ENCODE measurements at places on chromosomes 7 and 10.

- no peak for DNase-seq
Measured at GRCh38 chr10:101511938-101512337, 76.1 kb downstream of the POLL start.

DNA sequence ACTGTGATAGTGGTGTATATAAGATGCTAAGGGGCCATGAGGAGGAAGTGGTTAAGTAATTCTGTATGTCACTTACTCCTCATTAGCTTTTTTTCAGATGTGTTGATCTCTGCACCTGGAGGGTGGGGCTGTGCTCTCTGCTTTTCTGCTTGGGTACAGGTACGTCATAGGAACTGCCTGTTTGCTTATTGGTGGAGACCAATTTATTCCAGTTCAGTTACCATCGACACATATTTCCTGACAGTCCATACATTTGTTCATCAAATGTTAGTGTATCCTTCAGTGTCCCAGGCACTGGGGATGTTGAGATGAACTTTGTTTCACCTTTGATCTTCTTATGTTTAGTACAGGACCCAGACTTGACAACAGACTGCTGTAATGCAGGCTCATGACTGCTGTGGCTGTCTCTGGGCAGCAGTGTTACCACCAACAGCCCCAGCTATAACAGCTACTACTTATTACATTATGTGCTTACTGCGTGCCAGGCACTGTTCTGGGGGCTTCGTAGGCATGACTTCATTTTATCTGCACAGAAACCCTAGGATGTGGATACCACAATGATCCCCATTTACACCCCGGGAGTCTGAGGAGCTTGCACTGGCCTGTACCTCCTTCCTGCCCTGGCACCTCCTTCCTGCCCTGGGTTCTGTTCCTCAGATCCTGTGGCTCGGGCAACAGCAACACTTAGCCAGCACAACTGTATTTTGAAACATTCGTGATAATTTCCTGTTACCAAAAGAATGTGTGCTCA is 87.4 kb downstream of the BUB3 start:
- peak; percentile 81 for DNase-seq

DNA sequence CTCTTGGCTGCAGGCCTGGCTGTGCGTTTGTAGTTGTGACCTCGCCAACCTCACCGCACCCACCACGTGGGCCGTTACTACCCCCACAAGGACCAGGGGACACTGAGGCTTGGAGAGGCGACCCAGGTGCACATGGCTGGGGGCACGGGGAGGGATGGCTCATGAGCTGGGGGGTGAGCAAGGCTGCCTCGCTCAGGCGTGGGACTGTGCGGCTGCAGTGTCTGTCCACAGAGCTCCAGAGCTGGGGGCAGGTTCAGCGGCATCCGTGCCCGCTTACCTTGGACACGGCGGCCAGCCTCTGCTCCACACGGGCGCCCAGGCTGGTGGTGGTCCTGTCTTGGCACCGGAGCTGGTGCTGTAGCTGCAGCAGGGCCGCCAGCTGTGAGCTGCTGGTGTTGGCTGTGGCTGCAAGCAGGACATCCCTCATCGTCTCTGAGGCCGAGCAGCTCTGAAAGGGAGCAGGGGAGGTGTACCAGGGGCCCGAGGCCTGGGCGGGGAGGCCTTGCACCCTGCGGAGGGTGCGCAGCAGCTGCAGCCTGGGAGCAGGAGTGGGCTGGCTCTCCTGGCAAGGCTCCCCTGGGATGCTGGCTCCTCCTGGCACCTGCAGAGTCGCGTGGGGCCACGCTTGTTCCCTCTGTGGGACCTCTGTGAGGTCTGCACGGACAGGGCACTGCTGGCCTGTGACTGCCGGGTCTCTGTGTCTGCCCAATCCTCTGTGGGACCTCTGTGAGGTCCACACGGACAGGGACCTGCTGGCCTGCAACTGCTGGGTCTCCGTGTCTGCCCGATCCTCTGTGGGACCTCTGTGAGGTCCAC is 60.0 kb upstream of the NKX6-2 start:
- DNase-seq, result no peak

DNA sequence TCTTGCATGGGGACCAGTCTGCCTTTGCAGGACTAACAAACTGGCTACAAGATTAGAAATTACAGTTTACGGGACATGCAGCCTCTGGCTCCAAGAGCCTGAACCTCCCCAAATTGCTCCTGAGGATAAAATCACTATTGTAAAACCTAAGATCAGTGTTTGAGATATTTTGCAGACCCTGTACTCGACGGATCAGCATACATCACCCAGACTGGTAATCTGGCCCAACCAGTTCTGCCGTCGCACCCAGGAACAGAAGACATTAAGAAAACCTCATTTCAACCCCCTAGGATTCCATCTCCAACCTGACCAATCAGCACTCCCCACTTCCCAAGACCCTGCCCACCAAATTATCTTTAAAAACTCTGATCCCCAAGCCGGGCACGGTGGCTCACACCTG is 27.1 kb upstream of the DNMBP start:
- DNase-seq, result no peak

DNA sequence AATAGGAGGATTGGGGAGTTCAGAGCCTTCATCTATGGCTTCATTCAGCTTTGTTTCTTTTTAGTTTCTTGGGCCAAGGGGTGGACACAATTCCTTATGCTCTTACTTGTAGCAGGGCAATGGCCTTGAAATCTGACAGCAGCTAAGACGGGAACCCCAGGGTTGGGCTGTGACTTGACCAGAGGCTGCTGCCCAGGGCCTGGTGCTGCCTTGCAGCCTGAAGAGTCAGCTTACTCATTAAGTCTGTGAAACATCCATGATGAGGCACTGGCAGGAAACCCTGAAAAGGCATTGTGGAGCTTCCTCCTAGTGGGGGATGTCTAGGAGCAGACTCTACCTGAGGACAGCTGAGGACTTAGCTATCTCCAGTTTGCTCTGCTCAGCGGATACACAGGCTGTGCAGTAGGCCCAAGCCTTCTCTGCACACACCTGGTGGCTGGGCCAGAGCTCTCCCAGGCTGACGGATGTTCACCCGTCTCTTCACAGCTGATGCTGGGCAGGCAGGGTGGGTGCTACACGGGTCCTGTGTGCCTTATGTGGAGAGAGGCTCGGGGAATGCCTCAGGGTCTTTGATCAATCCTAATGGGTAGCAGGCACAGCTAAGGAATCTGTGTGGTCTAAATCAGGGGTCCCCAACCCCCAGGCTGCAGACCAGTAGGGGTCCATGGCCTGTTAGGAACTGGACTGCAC is 17.8 kb downstream of the CXCL12 start:
- no peak for DNase-seq

- no peak for DNase-seq
Measured at GRCh38 chr7:10257438-10257837, 716.2 kb upstream of the PHF14 start.

DNA sequence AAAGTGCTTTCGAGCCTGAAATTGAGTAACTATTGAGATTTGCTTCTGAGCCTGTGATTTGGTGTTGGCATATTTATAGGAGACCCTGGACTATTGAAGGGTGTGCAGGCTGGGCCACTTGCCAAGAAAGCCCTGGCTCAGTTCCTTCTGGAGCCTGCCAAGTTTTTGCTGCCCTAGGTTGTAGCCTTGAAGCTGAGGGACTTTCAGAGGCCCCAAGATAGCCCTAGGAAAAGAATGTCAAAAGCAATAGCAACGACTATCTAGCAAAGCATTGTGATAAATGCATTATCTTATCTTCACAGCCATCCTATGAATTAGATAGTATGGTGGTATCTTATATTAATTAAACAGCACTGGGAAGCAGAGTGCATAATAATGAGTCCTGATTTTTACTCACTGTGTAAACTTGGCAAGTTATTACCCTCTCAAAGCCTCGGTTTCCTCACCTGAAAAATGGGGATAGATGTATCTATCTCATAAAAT is 473.7 kb upstream of the PODXL start:
- no peak for DNase-seq

DNA sequence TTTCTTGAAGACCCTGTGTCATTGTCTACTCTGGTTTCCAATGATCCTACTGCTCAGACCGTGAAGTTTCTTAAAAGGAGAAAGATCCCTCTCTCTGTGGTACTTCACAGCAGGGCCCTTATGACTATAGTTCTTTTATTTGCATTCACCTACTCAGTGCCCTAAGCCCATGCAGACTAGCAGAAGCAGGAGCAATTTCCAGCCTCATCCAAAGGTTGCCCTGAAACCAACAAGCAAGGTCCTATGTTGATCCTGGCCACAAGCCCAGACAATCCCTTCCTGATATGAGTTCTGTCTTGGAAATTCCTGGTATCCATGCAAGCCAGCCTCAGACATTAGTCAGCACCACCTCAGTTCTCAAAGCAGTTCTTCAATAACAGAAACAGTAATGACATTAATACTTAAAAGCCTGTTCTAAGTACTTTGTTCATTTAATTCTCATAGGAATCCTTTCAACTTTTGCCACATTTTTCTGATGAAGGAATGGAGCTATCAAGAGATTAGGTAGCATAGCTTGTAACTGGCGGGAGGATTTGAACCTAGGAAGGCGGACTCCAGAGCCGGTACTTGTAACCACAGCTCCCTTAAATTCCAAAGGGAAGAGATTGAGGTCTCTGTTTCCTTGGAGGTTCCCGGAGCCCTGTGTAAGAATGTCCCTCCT is 58.1 kb upstream of the ST8SIA6 start:
- DNase-seq, result no peak

GRCh38 chr7:105800442-105800841 is 76.0 kb downstream of the ATXN7L1 start:
- DNase-seq, result no peak

DNA sequence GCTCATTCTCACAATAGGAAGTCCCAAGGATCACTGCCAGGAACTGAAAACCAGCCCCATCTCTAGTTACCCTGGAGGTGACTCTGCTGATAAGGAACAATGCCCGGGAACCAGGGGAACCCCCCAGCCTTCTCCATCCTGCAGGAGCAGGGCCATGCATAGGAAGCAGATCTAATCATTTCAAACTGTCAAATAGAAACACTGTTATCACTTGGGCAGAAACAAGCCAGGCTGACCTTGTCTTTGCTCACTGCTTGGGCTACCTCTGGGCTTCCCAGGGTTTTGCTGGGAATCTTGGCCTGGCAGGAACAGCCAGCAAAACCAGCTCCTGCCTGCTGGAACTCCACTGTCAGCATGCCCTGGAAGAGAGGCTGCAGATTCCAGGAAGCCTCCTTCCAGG is 114.1 kb downstream of the RNF216 start:
- no peak for DNase-seq

GRCh38 chr10:28089467-28089866 is 90.6 kb upstream of the ODAD2 start:
- no peak for DNase-seq

GRCh38 chr10:103789771-103790201 is 65.6 kb downstream of the SH3PXD2A start:
- DNase-seq, result no peak

DNA sequence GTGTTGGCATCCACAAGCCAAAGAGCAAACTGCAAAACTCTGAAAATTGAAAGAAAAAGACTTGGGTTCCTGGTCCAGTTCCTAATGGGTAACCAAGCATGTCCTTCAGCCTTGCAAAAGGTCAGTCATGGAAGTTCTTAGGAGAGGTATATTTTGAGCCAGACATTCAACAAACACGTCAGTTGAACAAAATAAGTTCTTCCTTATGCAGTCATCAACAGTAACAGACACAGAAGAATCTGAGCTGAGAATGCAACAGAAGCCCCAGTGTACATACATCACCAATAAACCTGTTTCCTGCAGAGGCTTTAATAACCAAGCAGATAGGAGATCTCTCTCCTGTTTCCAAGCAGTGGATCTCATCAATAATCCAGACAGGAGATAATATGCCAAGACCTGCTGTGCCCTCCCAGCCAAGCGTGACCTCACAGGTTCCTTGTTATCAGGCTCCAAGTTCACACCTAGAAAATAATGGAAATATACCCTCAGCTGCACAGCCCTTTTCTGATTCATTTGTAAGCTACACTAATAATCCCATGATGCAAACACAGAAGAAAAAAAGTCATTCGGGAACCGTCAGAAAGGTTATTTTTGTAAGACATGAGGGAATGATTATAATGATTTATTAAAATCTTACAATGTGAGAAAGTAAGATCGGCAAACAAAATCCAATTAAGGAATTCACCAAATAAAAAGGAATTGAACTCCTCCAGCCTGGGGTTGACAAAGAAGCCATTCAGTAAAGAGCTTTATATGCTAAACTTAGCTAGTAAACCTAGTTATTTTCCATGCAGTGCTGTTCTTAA is 90.7 kb downstream of the DGKI start:
- DNase-seq, result no peak

DNA sequence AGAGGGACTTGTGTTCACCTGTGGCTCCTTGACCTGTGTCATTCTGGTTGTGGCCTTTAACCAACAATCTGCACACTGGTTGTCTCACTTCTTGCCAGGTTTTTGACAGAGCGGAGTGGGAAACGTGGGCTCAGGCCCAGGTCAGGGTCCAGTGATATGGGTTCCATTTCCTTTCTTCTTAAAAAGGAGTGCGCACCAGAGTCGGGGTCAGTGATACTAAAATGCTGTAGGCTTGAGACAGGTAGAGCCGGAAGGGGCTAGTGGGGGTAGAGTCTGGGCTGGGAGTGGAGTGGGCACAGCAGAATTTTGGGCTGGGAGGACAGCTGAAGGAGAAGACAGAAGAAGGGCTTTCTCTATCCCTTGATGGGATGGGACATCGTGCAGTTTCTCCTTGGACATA is 61.2 kb downstream of the SH2D4B start:
- no peak for DNase-seq

- no peak for DNase-seq
Measured at GRCh38 chr7:24498439-24498838, 74.8 kb upstream of the PALS2 start.

GRCh38 chr7:128094686-128095085 is 63.4 kb upstream of the LRRC4 start:
- no peak for DNase-seq

DNA sequence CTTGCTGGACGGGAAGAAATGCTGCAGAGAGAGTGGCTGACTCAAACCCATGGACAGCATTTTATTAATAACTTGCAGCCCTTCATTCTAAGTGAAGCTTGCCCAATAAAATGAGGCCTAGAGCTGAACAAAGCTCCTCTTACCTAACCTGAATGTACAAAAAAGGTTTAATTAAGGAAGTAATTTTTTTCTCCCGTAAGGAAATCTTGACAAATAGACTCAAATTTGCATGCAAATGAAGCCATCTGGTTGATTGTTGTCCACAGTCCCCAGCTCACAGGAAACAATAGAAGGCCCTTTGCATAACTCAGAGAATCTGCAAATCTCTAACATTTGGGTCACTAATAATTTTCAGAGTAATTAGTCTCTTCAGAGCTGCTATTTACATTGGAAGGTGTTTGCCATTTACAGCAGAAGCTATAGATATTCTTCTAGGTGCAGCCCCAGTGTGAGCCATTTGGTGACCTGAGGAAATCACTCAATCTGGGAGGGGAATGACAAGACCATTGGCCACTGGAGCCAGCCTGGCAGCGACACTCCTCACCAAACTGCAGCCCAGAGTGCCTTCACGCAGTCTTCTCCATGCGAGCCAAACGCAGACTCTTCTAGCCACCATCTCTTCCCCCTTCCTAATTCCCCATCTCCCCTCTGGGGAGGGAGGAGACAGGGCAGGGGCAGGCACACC is 483.0 kb upstream of the C7orf33 start:
- DNase-seq, result no peak

GRCh38 chr10:89853781-89854191 is 152.4 kb downstream of the KIF20B start:
- no peak for DNase-seq
